ENCODE measurements at places on chromosomes 16 and 17. TPM values are rescaled to one million over a fixed set of nuclear protein-coding genes. Genes with fewer than 3 reads are reported as not detected.

Gene PRAC1
- not detected for total RNA-seq

Gene CBX2
- total RNA-seq, result 6.1 TPM

Gene MMP28
- 3.5 TPM for total RNA-seq

Gene CEP295NL
- 1.4 TPM for total RNA-seq

Gene KCNG4
- total RNA-seq, result under 0.01 TPM

Gene MMP25
- total RNA-seq, result 0.58 TPM

Gene ODAD4
- total RNA-seq, result 0.44 TPM

- DNase-seq, result no peak
Measured at GRCh38 chr17:79970576-79971068, 65.0 kb downstream of the TBC1D16 start.

DNA sequence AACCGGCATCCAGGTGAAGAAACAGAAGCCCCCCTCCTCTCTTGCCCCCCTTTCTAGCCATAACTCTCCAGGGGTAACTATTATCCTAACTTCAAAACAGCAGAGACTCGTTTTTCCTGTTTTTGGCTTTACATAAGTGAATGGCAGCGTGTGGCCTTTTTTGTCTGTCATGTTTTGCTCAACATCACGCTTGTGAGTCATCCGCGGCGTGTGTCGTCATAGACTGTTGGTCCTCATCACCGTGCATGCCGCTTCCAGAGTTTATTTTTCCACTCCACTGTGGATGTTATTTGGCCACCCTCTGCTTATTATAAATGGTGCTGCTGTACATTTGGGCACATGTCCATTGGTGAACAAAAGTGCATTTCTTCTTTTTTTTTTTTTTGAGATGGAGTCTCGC is 52.6 kb downstream of the ERN1 start:
- no peak for DNase-seq

- DNase-seq, result no peak
Measured at GRCh38 chr16:18853694-18854093, 52.3 kb upstream of the ARL6IP1 start.

DNA sequence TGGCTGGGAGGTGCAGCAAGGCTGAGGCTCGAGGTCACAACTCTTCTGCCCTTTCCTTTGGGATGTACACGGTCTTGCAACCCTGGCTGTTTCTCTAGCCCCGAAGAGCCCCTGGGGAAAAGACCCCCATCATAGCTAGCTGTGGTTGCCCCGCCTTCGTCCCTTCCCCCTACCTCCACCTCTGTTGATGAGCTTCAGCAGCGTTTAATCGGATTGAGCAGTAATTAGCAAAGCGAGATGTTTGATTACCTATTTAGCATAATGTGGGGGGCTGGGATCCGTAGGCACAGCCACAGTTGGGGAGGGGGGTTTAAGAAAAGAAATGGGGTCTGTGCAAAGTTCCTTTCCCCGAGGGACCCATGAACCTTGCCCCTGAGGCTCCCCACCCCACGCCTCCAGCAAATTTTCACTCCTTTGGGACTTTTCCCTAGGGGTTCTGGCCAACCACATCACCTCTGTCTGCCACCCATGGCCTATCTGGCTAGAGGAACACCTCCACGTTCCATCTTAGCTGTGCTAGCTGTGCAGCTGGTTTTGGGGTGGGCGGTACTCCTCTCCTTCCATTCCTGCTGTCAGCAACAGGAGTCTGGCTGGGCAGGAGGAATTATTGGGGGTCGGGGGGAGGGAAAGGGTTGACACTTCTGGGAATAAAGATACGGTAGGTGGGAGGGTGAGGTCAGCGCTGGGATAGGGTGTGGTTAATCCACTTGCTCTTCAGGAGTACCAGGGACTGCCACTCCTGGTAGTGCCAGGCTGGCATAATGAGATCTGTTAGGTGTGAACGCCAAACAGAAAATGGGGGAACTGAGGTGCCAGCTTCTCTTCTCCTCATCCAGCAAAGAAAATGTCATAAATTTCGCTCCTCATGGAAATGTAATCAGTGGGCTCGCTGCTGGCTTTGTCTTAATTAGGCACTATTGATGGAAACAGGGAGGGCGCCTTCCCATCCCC is 1.3 kb upstream of the DNAH2 start:
- no peak for DNase-seq

DNA sequence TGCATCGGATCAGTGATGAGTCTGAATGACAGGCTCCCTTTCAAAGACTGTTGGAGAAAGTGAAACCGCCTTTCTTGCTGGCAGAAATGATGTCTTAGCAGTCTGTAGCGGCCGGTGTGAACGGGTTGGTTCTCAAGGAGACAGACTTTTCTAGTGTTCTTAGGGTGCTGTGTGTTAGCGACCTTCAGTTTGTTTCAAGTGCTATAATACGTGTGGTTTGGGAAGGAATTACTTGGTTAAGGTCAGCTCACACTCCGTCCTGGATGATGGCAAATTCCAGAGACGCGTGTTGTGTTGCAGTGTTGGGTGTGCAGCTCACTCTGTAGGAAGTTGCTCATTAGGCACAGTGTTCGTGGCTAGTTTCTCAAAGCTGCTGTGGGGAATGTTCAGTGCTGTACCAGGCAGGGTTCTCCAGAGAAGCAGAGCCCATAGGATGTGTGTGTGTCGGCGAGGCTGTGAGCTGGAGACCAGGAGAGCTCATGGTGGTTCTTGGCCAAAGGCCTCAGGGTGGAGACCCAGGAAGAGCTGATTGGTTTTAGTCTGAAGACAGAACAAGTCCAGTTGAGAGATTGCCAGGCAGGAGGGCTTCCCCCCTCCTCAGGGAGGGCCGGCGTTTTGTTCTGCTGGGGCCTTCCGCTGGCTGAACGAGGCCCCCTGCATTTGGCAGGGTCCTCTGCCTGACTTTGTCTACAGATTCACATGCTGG is 37.6 kb downstream of the ZNF750 start:
- peak; percentile 70 for DNase-seq

- peak; percentile 91 for DNase-seq
Measured at GRCh38 chr16:3364774-3365427, 9.2 kb downstream of the OR2C1 start.

DNA sequence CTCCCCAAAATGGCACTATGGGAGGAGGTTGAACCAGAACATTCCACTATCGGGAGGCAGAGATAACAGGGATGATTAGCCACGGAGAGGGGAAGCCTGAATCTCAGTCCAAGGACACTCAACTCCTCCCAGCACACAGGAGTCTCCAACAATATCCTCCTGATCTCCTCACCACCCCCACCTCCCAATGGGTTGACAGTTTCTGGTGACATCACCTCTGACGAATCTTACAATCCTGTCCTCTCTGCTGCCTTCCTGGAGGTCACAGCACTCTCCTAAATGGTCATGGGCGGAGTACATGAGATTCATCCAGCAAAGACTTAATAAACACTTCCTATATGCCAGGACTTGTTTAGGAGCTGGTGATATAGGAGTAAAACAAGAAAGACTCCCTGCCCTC is 80.9 kb downstream of the SLC6A2 start:
- no peak for DNase-seq

- DNase-seq, result no peak
Measured at GRCh38 chr17:72984145-72984925, 108.2 kb downstream of the SLC39A11 start.

DNA sequence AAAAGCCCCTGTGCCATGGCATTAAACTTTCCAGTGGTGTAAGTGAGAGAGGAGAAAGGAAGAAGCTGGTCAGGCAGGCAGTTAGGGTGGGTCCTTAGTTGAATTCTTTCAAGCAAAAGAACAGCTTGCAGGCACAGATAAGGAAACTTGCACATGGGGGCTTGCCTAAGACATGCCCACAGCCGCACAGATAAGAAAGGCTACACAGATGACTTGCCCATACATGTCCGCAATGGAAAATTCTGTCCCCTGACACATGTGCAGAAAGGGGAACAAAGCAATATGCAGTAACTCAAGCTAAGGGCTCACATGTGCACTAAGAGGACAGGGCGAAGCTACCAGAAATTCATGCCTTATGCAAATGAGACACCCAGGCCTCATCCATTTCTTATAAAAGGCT is 69.9 kb downstream of the GSG1L start:
- no peak for DNase-seq

DNA sequence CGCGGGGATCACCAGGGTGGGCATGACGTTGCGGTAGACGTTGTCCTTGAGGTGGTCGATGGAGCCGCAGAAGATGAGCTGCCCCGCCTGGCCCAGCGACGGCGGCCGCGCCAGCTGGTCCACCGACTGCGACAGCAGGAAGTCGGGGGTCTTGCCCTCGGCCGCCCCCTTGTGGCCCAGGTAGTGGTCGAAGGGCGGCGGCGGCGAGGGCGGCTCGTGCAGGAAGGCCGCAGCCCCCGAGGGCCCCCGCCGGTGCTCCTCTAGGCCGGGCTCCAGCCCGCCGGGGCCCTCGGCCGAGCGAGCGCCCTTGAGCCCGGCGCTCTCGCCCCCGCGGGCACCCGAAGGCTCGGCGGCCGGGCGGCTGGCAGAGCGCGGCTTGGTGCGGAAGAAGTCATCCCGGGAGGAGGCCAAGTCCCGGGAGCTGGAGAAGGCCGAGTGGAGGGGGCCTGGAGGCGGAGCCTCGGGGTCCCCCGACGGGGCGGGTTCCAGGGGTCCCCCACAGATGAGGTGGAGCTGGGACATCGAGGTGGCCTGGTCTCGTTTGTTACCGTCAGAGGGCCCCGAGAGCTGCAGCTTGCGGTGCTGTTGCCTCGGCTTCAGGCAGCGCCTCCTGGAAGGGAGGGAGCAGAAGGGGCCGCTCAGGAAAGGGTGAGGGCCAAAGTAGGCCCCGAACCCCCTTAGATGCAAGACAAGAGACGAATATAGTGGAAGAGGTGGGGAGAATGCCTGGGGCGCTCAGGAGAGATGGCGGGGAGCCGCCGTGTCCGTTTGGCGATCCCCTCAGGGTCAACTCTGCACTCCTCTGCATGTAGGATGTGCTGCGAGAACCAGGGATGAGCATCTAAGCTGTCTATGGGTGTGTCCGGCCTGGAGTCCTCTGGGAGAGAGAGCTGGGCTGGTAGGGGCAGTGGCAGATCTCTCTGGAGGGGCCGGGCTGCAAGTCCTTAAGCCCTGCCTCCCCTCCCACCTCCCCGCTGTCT is 8.8 kb downstream of the FAM171A2 start:
- DNase-seq, result peak; percentile 77

DNA sequence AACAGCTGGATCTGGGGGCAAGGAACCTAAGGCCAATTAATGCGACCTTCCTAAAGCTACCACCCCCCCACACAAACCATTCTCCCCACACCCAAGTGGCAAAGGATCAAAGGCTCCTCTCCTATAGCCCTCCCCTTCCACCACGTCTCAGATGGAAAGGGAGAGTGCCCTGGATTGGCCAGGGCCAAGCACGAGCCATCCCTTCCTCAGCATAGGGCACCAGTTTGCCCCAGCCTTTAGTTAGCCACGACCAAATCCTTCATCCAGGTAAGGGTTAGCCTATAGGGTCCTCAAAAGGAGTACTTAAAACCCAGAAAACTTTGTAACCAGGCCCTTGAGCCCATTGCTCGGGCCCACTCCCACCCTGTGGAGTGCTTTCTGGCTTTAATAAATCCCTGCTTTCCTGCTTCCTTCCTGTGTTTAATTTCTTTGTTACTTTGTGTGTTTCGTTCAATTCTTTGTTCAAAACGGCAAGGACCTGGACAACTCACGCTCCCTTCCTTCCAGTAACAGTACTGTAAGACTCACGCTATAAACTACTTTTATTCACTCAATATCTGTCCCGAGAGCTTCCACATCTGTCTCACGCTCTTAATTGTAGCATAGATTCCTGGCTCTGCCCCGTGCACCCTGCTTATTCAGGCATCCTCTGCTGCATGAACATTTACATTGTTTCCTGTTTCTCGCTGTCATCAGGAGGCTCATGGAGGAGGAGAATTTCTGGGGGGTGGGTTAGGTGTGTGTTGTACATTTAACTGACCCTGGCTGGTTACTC is 62.3 kb downstream of the TNFRSF13B start:
- peak; percentile 66 for DNase-seq

GRCh38 chr17:67685351-67685750 is 32.4 kb upstream of the NOL11 start:
- no peak for DNase-seq

DNA sequence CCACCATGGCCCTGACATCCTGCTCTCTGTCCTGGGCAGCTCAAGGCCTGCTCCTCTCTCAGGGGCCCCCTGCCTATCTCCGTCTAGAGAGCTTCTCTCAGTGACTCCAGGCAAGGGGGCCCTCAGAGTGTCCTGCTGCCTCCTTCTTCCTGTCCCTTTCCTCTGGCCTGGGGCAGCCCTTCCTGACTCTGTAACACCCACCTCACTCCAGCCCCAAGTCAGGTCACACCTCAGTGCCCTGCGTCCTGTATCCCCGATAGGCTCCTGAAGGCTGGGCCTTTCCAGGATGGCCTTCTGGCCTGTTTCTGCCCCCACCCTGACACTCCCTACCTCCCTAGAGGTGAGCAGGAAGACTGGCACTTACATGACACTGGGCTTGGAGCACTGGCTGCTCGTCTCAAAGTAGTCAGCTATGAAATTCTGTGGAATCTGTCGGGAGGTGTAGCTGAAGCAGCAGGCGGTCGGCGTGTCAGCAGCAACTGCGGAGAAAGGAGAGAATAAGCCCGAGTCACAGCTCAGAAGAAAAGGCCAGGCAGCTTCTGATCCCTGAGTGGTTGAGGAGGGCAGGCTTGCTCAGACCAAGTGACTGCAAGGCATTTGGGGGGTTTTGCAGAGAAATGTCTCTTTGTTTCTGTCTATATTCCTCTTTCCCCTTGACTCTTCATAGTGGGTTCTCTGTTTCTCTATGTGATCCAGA is 976 bp downstream of the CCL3L1 start:
- no peak for DNase-seq

DNA sequence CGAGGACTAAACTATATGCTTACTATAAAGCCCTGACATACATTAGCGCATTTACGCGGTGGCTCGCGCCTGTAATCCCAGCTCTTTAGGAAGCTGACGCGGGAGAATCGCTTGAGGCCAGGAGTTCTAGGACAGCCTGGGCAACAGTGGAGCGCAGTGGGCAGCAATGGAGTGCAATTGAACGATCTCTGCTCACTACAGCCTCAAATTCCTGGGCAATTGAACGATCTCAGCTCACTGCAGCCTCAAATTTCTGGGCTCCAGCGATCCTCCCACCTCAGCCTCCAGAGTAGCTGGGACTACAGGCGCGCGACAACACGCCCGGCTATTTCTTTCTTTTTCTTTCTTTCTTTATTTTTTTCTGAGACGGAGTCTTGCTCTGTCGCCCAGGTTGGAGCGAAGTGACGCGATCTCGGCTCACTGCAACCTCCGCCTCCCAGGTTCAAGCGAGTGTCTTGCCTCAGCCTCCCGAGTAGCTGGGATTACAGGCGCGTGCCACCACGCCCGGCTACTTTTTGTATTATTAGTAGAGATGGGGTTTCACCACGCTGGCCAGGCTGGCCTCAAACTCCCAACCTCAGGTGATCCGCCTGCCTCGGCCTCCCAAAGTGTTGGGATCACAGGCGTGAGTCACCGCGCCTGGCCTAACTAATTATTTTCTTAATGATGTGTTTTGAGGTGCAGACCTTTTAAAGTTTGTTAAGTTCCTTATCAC is 506 bp upstream of the COG7 start:
- DNase-seq, result no peak
